ENCODE measurements at places on chromosomes 16 and 17.

DNA sequence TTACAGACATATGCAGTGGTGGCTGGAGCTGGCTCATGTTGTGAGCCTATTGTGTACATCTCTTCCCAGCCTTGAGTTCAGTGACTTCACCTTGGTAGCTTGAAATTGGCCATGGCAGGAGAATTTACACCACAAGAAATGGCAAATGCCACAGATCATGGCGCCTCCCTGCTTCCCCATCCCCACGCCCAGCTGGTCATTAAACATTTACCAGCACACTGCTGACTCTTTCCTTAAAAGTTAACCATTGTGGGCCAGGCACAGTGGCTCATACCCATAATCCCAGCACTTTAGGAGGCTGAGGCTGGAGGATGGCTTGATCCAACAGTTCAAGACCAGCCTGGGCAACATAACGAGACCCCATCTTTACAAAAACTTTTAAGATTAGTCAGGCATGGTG, 22.6 kb upstream of the ITGB4 start:
- no peak for DNase-seq

DNA sequence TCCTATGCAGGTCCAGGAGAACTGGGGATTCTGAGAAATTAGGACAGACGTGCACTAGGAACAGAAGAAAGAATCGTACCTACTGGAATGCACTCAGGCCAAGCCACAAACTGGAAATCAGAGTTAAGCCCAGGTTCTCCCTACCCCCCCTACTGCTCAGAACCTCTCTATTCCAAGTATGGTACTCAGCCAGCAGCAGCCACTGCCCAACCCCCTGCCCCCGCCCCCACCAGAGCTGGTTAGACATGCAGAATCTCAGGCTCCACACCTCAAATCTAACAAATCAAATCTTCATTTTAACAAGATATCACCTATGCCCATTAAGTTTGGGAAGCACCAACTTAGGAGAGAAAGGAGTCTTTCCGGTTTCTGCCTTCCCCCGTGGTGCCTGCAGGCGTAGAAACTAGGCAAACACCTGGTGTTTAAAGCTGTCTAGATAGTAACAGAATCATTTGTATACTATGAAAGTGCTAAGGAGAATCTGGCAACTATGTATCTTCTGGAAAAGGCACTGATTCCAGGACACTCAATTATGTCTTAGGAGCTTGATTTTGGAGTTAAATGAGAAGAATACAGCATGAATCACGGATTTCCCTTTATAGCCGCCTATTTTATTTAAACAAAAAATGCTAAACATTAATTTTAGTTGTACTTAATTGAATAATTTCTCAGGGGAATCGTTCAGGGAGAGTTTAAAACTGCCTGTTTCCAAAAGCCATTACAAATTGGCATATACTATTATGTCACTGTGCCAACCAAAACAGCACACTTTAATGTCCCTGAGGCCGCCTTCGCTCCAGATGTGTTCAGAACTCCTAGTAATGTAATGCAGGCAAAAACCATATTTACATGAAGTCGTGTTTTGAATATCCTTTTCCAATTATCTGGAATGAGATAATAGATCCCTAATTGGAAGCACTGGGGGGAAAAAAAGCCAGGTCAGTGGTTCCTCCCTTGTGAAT, 166.5 kb downstream of the STX8 start:
- DNase-seq, result no peak

DNA sequence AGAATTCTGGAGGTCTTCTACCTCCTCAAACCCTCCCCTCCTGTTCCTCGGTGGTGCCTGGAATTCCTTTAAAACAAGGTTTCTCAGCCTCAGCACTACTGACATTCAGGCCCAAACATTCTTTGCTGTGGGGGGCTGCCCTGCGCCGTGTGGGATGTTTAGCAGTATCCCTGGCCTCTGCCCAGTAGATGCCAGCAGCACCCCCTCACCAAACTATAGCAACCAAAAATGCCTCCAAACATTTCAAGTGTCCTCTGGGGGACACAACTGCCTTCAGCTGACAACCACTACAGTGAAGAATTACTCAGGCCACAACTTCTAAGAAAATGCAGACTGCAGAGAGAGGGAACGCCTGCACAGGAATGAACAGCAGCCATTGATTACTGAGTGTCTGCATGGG, 28.4 kb downstream of the TEKT5 start:
- no peak for DNase-seq

GRCh38 chr17:17725011-17725751, 43.9 kb downstream of the RAI1 start:
- DNase-seq, result no peak

DNA sequence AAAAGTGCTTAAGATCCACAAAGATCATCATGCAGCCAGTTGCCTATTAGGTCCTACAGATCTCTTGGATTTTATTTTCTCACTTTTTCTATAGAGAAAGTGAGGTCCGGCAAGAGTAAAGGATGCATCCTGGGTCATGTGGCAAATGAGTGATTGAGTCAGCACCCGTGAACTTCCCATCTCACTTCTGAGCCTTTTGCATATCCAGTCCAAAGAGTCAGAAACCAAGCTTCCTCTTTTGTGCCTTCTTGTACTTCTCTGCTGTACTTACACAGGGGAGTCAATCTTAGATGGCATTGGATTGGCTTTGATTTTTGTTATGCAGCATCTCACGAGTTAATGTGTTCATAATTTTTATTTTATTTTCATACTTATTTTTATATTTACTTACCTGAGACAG, 114.2 kb upstream of the IRX5 start:
- no peak for DNase-seq

DNA sequence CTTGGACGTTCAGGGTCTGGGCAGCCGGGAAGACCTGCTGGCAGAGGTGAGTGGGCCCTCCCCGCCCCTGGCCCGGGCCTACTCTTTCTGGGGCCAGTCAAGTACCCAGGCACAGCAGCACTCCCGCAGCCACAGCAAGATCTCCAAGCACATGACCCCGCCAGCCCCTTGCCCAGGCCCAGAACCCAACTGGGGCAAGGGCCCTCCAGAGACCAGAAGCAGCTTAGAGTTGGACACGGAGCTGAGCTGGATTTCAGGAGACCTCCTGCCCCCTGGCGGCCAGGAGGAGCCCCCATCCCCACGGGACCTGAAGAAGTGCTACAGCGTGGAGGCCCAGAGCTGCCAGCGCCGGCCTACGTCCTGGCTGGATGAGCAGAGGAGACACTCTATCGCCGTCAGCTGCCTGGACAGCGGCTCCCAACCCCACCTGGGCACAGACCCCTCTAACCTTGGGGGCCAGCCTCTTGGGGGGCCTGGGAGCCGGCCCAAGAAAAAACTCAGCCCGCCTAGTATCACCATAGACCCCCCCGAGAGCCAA, 8.6 kb upstream of the ABCC3 start:
- peak; percentile 64 for DNase-seq

GRCh38 chr17:43349142-43349541, 49.7 kb upstream of the ARL4D start:
- no peak for DNase-seq

GRCh38 chr16:31267332-31268032, 7.7 kb downstream of the ITGAM start:
- no peak for DNase-seq

DNA sequence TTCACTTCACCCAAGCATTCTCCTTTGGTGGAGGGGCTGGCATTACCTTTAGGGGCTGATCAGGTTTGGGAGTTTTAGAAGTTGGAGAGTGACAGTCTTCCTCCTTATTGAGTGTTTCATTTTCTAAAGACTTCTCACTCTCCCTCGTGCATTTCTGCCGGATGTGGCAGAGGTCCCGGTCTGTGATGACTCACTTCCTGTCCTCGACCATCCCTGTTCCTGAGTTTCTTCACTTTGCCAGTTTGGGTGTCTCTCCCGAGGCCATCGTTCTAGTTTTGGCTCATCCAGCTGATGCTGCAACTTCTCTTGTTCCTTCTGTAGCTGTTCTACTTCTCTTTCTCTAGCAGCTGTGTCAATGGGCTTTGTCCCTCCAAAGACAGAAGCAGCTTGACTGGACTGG, 104.3 kb downstream of the PHKB start:
- no peak for DNase-seq

GRCh38 chr17:18859256-18859655, 1.3 kb downstream of the PRPSAP2 start:
- no peak for DNase-seq

DNA sequence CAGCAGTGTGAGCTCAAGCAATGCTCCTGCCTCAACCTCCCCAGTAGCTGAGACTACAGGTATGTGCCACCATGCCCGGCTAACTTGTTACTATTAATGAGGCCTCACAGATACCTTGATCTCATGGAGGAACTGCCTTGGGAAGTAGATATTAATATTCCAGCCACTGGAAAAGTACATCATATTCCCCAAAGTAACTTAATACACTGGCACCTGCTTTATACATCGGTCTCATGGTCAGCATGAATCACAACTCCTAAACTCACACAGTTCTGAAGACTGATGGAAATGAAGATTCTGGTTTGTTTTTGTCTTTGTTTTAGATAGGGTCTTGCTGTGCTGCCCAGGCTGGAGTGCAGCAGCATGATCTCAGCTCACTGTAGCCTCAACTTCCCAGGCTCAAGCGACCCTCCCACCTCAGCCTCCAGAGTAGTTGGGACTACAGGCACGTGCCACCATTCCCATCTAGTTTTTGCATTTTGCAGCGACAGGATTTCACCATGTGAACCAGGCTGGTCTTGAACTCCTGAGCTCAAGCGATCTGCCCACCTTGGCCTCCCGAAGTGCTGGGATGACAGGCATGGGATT, 28.2 kb downstream of the ADCY9 start:
- no peak for DNase-seq

DNA sequence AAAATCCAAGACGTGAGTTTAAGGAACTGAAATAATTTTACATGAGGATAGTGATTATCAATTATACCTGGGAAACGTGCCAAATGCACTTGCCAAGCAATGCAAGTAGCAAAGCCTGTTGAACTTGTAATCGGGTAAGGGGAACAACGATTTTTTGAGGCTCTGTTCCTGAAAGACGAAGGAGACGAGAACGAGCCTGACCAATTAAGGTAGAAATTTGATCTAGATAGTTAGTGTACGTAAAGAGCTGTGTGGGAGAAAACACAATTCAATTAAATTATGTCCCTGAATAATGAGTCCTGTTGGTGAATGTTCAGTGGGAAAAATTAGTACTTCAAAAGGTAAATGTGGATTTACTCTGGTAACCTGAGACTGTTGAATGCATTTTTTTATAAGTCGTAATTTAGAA, 17.7 kb upstream of the KCTD5 start:
- DNase-seq, result peak; percentile 75

DNA sequence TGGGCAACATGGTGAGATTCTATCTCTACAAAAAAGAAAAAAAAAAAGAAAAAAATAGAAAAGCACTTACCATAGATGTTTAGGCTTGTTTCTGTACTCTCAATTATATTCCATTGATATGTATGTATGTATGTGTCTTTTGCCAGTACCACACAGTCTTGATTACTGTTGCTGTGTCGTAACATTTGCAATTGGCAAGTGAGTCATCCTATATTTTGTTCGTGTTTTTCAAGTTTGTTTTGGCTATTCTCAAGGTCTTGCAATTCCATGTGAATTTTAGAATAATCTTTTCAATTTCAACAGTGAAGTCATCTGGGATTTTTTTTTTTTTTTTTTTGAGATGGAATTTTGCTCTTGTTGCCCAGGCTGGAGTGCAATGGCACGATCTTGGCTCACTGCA, 19.3 kb downstream of the SPECC1 start:
- DNase-seq, result no peak

GRCh38 chr16:10965440-10966061, 21.2 kb downstream of the CLEC16A start:
- no peak for DNase-seq

- DNase-seq, result no peak
These were observed 414.6 kb upstream of the PSMD7 start for GRCh38 chr16:73882033-73882432.

DNA sequence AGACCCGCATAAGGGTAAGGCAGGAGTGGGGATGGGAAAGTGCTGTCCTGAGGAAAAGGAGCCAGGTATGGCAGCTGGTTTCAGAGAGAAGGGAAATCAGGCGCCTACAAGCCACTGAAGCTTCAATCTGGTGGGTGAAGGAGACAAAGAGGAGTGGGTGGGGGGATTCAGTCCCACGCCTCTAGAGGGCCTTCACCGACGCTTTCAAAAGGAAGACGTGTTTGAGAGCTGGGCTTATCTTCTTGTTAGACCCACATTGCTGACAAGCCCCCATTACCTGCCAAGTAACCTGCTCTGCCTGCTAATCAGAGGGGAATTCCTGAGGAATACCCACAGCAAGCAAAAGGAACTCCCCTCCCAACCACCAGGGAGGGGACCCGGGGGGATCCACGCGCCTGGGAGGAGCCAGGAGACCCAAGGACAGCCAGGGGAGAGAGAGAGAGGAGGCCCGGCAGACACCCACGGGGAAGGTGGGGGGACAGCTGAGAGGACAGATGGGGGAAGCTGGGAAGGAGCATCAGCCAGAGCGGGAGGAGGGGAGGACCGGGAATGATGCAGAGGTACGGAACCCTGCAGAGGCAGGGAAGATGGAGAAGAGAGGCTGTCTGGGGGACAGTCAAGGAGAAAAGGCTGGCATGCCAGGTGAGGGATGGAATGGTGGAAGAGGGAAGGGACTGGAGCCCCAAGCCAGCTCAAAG, 1.0 kb downstream of the MTMR4 start:
- no peak for DNase-seq

Measured in NCI-H1436 treated with DMSO at 0.1 percent for 48 hours (cell line).